ENCODE measurements at places on chromosomes 1 and 21.

DNA sequence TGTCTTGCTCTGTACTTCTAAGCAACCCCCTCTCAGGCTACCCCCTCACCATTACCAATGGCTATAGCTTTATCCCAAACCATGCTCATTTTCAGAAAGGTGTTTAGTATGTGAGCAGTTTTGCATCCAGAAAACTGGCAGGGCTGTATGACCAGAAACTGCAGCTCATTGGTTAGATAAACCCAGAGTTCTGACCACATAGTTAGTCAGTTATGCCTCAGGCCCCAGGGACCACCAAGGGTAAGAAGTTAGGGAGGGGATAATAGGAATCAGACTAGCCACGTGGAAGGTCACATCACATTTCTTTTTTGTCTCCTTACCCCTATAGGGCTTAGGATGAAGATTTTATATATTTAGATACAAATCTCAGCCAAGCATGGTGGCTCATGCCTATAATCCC is 1.2 kb downstream of the ITGA10 start:
- DNase-seq: no peak

GRCh38 chr1:180494370-180494769 is 8.0 kb downstream of the ACBD6 start:
- DNase-seq: no peak

DNA sequence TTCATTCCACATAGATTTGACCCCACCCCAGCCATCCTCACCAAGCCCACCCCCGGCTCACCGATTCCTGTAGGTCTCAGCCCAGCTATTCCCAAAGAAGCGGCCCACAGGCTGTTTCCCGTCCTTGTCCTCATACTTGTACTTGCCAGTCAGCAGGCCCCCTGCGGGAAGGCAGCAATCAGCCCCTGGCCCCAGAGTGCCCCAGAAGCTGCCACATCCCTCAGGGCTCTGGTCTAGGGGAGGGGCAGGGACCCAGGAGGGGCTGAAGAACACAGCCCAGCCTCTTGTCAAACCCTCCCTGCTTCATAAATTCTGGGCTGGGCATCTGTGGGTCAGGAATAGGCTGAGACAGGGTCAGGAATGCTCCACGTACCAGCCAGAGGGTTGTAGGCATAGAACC is 5.0 kb downstream of the AKR7A2 start:
- no peak for DNase-seq

GRCh38 chr1:5967351-5968160 is 24.7 kb downstream of the NPHP4 start:
- no peak for DNase-seq

GRCh38 chr1:115343200-115343737 is 5.2 kb upstream of the NGF start:
- DNase-seq: no peak

DNA sequence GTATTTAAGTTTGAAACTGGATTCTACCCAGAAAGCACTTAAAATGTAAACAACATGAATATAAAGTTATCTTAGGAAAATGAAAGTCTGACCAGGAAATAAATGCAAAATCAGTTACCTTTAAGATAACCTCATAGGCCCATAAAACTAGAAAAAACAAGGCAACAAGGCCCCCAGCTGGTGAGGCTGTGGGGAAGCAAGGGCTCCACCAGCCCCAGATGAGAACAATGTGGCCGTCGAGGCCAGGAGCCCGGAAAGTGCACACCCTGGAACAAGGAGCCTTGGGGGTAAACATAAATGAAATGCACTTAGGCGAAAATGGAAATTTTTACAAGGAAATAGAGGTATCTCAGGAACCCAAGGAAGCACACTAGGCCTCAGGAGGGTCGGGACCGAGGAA is 37.9 kb upstream of the BMP8B start:
- DNase-seq: no peak

GRCh38 chr1:52877554-52877953 is 35.0 kb downstream of the ZYG11A start:
- DNase-seq: no peak

DNA sequence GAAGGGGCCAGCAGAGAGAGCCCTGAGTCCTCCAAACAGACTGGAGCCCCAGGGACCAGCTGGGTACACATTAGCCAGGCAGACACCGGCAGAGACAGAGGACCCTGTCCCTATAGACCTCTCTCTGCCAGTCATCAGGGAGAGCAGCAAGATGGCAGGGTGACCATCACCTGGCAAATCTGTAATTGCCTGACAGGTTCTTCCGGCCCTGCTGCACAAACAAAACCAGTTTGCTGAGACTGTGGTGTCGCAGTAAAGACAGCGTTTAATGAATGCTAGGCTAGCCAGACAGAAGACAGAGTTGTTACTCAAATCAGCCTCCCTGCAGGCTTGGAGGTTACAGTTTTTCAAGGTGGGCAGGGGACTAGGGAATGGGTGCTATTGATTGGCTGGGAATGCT is 618.9 kb downstream of the NPHP4 start:
- DNase-seq: no peak

DNA sequence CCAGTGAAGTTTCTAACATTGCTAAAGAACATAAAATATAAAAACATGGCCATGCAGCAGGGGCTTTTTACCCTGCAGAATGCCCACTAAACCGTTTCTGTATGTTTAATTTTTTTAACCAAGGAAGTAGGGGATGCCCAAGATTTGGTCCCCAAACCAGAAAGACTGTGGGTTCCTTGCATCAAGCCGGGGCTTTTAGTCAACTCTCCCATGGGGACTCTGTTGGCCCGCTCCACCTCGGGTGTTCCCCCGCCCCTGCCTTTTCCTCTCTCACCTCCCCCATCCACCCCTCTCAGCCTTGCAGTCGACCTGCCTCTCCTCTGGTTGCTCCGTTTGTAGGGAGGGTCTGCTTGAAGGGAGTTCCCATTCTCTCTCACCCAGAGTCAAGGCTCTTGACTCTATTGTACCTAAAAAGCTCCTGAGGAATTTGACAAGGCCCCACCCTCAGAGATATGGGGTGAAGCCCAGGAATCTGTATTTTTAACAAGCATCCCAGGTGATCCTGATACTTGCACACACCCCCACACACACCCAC is 117.5 kb downstream of the TOMM20 start:
- DNase-seq: no peak

GRCh38 chr1:25771221-25772114 is 28.5 kb upstream of the SELENON start:
- no peak for DNase-seq

DNA sequence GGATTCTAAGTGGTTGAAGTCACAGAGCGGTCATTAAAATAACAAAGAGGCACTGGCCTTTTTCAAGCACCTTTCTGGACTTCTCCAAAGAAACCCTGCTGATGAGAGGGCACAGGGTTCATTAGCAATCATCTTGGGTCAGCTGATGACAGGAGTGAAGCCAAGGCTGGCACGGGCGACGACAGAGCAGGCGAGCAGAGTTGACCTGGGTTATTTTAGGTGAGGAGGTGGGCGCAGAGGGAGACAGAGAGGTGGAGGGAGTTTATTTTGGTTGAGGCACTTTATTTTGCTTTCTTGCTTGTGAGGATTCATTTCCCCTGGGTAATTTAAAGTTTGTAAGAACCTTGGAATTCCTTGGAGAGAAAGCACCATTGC is 57.9 kb downstream of the OLIG1 start:
- DNase-seq: no peak

DNA sequence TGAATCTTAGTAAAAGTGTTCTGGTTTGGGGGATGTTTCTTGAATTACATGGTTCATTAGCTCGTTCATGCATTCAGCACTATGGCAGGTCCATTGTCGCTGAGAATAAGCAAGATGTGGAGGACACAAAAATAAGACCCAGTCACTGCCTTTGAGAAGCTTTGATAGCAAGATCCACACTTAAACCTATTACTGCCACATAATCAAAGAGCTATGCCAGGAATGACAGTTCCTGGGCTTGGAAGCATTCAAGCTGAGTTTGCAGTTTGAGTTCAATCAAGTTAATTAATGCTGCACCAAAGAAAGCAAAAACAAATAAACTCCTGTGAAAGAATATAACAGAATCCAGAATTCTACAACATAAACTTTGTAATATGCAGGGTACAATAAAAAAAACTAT is 131.8 kb downstream of the MIS18A start:
- no peak for DNase-seq

GRCh38 chr1:24100945-24101737 is 10.8 kb downstream of the MYOM3 start:
- no peak for DNase-seq

- DNase-seq: no peak
These were observed 423.9 kb downstream of the DSCAM start for GRCh38 chr21:40422896-40423635.

- DNase-seq: no peak
These were observed 183.8 kb upstream of the ARHGEF16 start for GRCh38 chr1:3270403-3271245.

GRCh38 chr1:221246628-221247415 is 367.6 kb downstream of the HLX start:
- no peak for DNase-seq

GRCh38 chr1:214636436-214636835 is 33.4 kb downstream of the CENPF start:
- no peak for DNase-seq

- DNase-seq: no peak
These were observed 57.2 kb downstream of the LEPR start for GRCh38 chr1:65477414-65478378.

DNA sequence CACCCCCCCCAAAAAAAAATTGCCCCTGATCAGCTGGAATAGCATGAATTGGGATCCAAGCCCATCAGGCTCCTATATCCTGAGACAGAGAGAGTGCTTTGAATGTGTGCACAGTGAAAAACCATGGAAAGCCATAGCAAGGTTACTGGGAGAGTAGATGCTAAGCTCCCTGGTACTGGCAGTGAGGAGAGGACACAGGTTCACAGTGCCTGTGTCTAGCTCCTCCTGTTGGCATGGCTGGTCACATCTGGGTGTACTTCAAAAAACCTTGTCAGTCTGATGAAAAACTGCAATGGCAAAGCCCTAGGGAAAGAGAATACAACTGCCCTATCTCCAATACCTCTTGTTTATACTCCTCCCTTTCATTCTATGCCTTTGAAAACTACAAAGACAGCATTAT is 12.9 kb downstream of the COPA start:
- DNase-seq: no peak

GRCh38 chr1:2320760-2321667 is 70.3 kb downstream of the MORN1 start:
- DNase-seq: no peak

DNA sequence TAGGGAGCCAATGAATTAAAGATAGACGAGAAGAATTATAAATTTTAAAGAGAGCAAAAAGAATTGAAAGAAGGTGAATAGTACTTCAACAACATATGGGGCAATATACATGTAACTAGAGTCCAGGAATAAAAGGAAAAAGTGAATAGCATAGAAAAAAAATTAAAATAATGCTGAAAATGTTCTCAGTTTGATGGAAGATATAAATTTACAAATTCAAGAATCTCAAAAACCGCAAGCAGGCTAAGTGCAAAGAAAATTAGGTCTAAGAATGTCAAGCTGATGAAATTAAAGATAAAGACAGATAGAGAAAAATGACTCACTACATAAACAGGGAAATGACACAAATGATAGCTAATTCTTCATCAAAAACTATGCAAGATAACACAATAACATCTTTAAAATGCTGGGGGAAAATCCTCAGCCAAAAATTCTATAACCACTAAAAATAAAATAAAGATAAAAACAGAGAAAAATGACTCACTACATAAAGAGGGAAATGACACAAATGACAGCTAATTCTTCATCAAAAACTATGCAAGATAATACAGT is 326.3 kb downstream of the TBX15 start:
- no peak for DNase-seq

All from cortex of kidney (tissue), 1 donor.